Stimulated activated CD4-positive, alpha-beta T cell treated with anti-CD3 and anti-CD28 coated beads, Interleukin-12 subunit alpha, Interleukin-12 subunit beta, amount 100 ng/mL, for 4 hours (primary cell): ENCODE measurements at places on chromosomes 7 and 10.

GRCh38 chr10:43900571-43900970 is 251.9 kb upstream of the ZNF32 start:
- no peak for DNase-seq

- peak; percentile 79 for DNase-seq
These were observed 724 bp downstream of the BBIP1 start for GRCh38 chr10:110918269-110918642.

GRCh38 chr7:98705626-98706025 is 88.5 kb downstream of the NPTX2 start:
- no peak for DNase-seq

DNA sequence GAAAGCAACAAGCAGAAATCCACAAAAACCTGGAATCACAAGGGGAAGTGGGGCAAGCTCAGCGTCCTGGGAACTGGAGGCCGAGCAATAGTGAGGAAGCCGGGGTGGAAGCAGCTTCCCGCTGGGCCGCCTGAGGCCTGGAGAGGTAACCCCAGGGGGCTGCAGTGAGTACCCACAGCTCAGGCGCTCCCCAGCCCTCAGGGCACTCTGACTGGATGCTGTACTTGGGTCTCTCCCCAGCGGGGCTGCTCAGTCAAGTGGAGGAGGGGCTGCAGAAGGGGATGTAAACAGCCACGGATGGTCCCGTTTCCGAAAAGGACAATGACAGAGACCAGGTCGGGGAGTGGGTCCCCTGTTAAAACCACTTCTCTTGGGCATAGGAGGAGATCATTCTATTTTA is 50.3 kb downstream of the SLIT1 start:
- no peak for DNase-seq

- no peak for DNase-seq
These were observed 5.6 kb upstream of the MTG1 start for GRCh38 chr10:133388236-133388972.

DNA sequence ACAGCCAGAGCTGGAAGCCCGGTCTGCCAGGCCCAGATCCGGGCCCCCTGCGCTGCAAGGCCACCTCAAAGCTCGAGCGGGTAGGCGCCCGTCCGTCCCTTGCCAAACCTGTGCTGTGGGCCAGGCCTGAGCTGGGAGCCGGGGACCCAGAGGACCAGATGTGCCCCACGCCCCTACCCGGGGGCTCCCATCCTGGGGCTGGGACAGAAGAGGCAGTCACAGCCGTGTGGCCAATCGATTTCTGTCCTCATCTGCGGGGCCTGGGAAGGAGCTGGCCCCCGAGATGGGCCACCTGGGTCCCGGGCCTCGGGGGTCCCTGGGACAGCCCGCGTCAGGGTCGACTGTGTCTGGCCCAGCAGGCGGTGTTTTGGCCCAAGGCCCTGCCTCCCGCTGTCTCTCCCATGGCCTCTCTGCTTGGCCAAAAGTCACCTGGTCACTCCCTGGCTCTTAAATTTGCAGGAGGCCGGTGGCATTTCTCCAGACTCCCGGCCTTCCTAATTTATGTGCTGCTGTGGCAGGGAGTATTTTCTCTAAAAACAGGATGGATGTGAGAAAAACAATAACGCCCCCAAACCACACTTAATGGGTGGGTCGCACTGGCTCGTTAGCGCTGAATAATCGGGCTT is 63.8 kb downstream of the UNCX start:
- no peak for DNase-seq

DNA sequence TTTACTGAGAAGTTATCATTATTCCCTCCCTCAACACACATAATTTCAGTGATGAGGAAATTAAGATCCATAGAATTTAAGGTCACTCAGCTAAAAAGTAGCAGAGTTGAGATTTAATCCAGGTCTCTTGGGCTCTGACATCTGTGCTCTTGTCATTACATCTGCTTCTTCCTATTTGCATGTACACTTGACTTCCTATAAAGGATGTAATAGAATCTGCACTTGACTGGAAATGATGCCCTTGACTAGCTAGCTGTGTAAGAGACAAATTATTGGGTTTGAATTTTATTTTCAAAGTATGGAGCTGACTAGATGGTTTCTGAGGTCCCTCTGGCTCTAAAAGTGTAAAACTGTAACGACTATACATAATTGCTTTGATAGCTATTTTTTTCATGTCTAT is 59.5 kb downstream of the AGK start:
- DNase-seq, result no peak

DNA sequence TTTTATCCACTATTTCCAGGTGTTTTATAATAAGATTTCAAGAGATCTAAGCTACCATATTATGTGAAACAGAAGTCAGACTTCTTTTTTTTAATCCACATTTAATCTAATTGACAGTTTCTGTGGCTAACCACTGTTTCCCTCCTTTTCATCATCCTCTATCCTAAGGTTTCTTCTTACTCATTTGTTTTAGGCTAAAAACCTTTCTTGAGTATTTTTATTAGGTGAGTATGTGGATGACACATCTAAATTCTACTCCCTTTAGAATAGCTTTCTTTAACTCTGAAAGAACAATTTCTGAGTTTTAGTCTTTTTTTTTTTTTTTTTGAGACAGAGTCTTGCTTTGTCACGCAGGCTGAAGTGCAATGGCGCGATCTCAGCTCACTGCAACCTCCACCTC is 62.7 kb downstream of the NPY start:
- DNase-seq, result no peak

- no peak for DNase-seq
These were observed 76.6 kb upstream of the HGF start for GRCh38 chr7:81846398-81846797.

- DNase-seq, result no peak
These were observed 127.5 kb downstream of the MAD1L1 start for GRCh38 chr7:2105280-2105679.

GRCh38 chr10:34959321-34959720 is 130.8 kb downstream of the CUL2 start:
- DNase-seq, result no peak

- DNase-seq, result no peak
These were observed 15.1 kb downstream of the GPR146 start for GRCh38 chr7:1059200-1060091.

- no peak for DNase-seq
These were observed 541.4 kb downstream of the SUGCT start for GRCh38 chr7:40676221-40676620.

DNA sequence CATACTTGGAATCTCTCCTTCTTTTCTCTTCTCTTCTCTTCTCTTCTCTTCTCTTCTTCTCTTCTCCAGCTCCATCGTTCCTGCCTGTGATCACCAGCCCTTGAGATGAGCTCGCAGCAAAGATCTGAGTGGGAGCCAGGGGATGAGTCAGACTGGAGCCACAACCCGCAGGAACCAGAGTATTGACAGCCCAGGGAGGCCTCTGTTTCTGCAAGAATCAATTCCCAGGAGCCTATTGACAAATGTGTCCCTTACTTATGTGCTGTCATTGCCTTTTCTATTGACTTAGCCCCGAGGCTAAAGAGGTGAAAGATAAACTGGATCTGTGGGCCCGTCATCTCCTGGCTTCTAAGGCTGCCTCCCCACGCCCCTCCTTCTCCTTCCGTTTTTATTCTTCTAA is 13.1 kb upstream of the HABP2 start:
- DNase-seq, result no peak

DNA sequence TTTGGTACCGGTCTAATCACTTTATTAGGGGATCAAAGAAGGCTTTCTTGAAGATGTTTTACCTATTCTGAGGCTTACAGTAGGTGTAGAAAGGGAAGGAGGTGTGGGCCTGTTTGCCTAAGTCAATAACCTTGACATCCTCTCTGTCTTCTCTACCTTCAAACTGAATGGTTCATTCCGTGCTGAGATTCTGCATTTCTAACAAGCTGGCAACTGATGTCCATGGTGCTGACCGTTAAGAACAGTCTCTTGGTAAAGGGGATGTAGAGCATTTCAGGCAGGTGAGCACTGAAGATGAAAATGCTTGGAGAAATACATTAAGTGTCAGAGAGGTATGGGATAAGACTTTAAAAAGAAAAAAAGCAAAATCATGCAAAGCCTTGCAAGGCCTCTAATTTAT is 51.5 kb upstream of the DGKB start:
- no peak for DNase-seq

- DNase-seq, result peak; percentile 27
These were observed 657 bp downstream of the HACD1 start for GRCh38 chr10:17616403-17617030.

DNA sequence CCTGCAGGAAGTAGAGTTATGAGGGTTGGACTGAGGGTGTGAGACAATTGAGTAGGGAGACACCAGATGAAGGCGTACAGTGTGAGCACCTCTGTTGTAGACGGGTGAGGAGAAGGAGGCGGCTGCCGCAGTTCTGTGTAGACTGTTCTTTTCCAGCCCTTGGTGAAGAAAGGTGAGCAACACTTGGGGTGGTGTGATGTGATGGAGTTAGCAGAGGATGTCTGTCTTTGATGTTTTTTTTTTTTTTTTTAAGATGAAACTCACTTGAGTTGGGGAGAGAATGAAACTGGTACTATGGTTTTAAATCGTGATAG is 42.8 kb upstream of the RNF216 start:
- peak; percentile 48 for DNase-seq

DNA sequence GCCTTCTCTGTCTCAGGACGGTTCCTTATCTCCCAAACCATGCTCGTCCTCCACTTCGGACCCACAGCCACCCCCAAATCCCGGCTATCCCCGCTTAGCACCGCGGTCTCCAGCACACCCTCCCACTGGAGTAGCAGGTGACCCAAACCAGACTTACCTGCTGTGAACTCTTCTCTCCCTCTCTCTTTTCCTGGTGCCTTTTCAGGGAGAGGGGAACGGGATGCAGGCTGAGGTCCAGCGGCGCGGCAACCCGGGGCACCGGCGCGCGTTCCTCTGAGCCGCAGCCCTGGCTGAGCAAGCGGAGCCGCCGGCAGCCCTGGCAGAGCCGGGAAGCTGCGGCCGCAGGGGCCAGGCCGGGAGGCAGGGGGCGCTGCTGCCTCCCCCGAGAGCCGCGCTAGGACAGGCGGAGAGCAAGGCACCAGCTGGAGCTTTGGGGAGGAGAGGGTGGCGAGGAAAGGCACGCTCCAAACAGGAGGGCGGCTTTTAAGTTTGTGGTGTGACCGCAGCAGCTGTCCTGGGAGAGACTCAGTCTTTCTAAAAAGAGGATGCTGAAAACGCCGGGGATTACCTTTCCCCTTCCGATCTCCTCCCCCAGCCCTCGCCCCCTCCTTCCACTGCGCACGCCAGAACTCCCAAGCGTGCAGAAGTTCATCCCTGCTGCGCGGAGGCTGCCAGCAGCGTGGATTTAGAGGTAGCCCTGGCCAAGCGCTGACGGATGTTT is at the start of gene SEMA3D:
TSS of gene SEMA3D (minus strand) at position 536 of the 721 bp plus-strand sequence. CDS start 65,165 bp downstream, outside the sequence.
- no peak for DNase-seq

DNA sequence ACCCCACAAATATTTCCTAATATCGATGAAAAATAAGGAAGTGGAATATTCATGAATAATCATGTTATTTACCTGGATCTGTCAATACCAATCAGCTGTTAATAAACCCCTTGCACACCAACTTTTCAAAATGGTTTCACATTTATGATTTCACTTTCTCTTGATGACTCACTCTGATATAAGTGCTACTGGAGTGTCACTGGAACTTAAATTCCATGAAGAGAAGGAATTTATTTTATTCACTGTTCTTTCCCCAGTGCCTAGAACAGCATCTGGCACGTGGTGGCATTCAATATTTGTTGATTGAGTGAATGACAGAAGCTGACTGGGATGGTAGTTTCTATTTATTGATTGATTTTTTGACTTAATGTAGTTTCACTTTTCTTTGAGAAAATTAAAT is 3.5 kb upstream of the ENO4 start:
- no peak for DNase-seq

DNA sequence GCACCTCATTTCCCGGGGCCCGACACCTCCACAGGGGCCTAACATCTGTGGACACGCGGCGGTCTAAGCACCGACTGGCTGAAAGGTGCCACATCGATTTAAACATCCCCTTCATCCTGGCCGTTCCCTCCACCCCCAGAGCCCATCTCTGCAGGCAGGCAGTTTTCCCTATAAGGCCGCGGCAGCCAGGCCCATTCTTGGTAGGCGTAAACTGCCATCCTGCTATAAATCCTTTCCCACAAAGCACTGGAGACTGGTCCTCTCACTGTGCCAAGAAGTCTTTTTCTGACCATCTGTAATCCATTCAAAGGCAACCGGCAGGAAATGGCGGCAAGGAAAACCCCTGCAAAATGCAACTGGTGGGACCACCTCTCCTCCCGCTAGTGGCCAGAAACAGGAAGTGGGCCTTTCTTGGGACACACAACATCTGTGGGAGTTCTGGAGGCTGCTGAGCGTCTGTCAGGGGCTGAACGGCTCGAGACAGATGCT is 22.4 kb downstream of the ATXN7L1 start:
- no peak for DNase-seq

DNA sequence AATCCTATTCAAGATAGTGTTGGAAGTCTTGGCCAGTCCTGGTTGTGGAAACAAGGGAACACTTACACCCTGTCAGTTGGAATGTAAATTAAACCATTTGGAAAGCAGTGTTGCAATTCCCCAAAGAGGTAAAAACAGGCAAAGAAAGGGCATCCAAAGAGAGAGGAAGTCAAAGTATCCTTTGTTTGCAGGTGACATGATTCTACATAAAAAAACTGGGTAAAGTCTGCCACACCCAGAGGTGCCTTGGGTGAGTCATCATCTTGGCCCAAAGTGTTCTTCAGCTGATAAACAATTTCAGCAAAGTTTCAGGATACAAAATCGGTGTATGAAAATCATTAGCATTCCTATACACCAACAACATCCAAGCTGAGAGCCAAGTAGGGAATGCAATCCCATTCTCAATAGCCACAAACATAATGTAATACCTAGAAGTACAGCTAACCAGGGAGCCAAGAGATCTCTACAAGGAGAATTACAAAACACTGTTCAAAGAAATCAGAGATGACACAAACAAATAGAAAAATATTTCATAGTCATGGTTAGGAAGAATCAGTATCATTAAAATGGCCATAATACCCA is 278.7 kb downstream of the SDK1 start:
- no peak for DNase-seq

GRCh38 chr7:139698844-139699243 is 79.0 kb downstream of the HIPK2 start:
- no peak for DNase-seq

DNA sequence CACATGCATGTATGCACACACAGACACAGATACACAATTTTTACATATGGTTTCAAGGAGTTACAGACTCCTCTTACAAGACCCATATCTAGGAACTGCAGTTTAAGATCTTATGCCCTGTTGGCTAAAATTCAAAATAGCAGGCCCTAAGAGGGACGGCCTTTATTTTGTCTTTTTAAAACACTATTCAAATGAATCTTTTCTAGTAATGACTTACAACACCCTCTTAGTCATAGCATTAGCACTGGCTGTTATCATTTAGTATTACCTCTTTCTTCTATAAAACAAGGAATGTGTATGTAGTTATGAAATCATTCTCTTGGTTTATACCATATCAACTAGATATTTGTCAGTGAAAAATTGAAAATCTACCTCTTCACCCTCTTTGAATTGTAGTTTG is 15.3 kb downstream of the PAPSS2 start:
- DNase-seq, result no peak

DNA sequence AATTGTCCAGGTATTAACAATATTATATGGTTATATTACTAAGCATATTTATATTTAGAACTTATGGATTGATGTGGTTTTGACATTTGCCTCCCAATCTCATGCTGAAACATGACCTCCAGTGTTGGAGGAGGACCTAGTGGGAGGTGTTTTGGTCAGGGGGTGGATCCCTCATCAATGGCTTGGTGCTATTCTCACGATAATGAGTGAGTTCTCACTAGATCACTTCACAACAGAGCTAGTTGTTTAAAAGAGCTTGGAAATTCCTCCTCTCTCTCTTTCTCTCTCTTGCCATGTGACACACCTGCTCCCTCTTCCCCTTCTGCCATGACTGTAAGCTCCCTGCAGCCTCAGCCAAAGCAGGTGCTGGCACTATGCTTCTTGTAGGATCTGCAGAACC is 19.0 kb downstream of the TFEC start:
- no peak for DNase-seq

- DNase-seq, result no peak
These were observed 6.2 kb downstream of the AGK start for GRCh38 chr7:141557360-141557759.
